NCI-H1092 treated with DMSO at 0.1 percent for 48 hours (cell line): ENCODE measurements at places on chromosomes 12 and 14.

- DNase-seq, result peak; percentile 44
Observed at GRCh38 chr14:104650057-104650980, 39.1 kb upstream of the INF2 start.

GRCh38 chr12:67716817-67717216 is 68.3 kb downstream of the DYRK2 start:
- DNase-seq, result no peak

DNA sequence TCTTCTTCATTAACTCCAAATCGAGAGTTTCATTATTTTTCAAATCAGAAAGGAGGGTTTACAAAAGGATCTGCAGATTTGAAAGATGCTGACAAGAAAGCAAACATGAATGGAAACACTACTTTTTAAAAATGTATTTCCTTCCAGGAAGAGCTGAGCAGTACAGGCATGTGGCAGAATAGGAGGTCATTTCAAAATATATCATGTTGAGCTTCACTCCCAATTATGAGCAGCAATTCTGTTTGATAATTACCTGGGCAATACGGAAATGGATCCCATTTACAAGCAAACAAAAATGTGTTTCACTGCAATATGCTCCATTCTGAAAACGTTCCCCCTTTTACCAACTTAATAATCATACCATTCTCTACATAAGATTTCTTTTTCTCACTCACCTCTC is 147.7 kb upstream of the BCL2L14 start:
- DNase-seq, result no peak

- no peak for DNase-seq
Observed at GRCh38 chr12:89250636-89251035, 101.7 kb downstream of the DUSP6 start.
